ENCODE measurements at places on chromosomes 16 and 17.

GRCh38 chr16:263182-263774 lies 12.5 kb downstream of the RGS11 start:
- DNase-seq: no peak

DNA sequence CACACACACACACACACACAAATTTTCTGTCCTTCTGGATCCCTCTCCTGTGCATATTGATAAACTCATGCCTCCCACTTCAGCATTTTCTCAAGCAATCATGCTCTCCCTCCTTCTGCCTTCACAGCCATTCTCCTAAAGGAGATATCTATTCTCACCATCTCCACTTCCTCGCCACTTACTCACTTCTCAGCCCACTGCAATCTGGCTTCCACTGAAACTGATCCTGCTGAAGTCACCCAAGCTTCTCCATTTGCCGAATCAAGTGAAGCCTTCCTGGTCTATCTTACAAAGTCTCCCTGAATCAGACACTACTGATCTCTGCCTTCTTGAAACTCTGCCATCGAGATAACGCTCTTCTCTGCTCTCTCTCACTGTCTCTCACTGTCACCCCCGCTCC lies 54.0 kb upstream of the GNAO1 start:
- no peak for DNase-seq

GRCh38 chr17:76869496-76870376 lies 1.5 kb downstream of the MGAT5B start:
- DNase-seq: peak; percentile 25

DNA sequence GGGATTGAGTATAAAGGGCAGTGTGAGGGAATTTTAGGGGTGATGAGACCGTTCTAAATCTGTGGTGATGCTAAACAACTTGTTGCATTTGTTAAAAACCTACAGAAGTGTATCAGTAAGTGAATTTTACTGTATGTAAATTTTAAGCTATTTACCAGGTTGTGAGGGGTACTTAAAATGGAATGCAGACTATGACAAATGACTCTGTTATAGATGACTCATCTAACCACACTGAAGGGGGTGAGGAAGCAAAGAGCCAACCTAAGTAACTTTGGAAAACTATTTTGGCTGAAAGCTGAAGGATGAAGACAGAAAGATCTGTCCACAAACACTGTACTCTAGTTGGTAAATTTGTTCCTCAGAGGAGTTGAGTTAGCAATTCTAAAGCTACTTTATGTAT lies 5.3 kb upstream of the MKS1 start:
- DNase-seq: no peak
